ENCODE measurements at places on chromosomes 13 and 19. TPM values are rescaled to one million over a fixed set of nuclear protein-coding genes. Genes with fewer than 3 reads are reported as not detected.

The PGLYRP2 gene
- not detected for total RNA-seq

The KLK2 gene
- total RNA-seq = not detected

The ZNF787 gene
- total RNA-seq = 4.8 TPM

The ZNF823 gene
- total RNA-seq = 9.2 TPM

The ATP8A2 gene
- total RNA-seq = 0.28 TPM

The PSPN gene
- total RNA-seq = 0.54 TPM

The ZNF837 gene
- total RNA-seq = 0.56 TPM

The LCP1 gene
- not detected for total RNA-seq

The HIPK4 gene
- total RNA-seq = 0.28 TPM

The ACP7 gene
- not detected for total RNA-seq

The MISP gene
- total RNA-seq = not detected

The FPR1 gene
- total RNA-seq = not detected

The RGS9BP gene
- 0.18 TPM for total RNA-seq

The ZNF177 gene
- total RNA-seq = 0.83 TPM

The SLC7A9 gene
- not detected for total RNA-seq

The C1QTNF9B gene
- total RNA-seq = 0.56 TPM

The GZMM gene
- total RNA-seq = not detected

The ZNF599 gene
- total RNA-seq = 4.2 TPM

The ERCC5 gene
- total RNA-seq = 50.8 TPM

The C19orf81 gene
- total RNA-seq = not detected

The GFY gene
- total RNA-seq = not detected

The CYP4F11 gene
- not detected for total RNA-seq

The MATK gene
- total RNA-seq = not detected

The PBX4 gene
- 0.90 TPM for total RNA-seq

The LHB gene
- total RNA-seq = not detected

The KASH5 gene
- total RNA-seq = not detected

The RASAL3 gene
- total RNA-seq = not detected

The DENND1C gene
- not detected for total RNA-seq

The ICAM4 gene
- total RNA-seq = 2.3 TPM

The CD33 gene
- total RNA-seq = not detected

The SERP2 gene
- 0.54 TPM for total RNA-seq

The ZNF20 gene
- total RNA-seq = 7.9 TPM

The ZNF430 gene
- 7.2 TPM for total RNA-seq

The TDRD12 gene
- under 0.01 TPM for total RNA-seq

The ZNF667 gene
- total RNA-seq = 4.7 TPM

The LYPD5 gene
- under 0.01 TPM for total RNA-seq

The DAND5 gene
- total RNA-seq = not detected

The AKT1S1 gene
- 5.0 TPM for total RNA-seq

The KLK12 gene
- not detected for total RNA-seq

The C19orf12 gene
- total RNA-seq = 16.3 TPM

The GPC5 gene
- total RNA-seq = 1.8 TPM

The CYP2A6 gene
- total RNA-seq = not detected

The IGFL3 gene
- total RNA-seq = not detected

The PSG11 gene
- 0.28 TPM for total RNA-seq

The ATP4B gene
- total RNA-seq = not detected

The TMEM59L gene
- total RNA-seq = under 0.01 TPM

The EDDM13 gene
- not detected for total RNA-seq

The TMEM38A gene
- 1.4 TPM for total RNA-seq

The RAP2A gene
- 28.9 TPM for total RNA-seq

The PSG3 gene
- total RNA-seq = not detected

The KLHL1 gene
- total RNA-seq = not detected

The RXFP2 gene
- total RNA-seq = not detected
